Activated naive CD4-positive, alpha-beta T cell treated with anti-CD3 and anti-CD28 coated beads, Interleukin-2, amount 50 U/mL, for 72 hours (primary cell): ENCODE measurements at places on chromosomes 3 and 15. TPM values are rescaled to one million over a fixed set of nuclear protein-coding genes. Genes with fewer than 3 reads are reported as not detected.

DNA sequence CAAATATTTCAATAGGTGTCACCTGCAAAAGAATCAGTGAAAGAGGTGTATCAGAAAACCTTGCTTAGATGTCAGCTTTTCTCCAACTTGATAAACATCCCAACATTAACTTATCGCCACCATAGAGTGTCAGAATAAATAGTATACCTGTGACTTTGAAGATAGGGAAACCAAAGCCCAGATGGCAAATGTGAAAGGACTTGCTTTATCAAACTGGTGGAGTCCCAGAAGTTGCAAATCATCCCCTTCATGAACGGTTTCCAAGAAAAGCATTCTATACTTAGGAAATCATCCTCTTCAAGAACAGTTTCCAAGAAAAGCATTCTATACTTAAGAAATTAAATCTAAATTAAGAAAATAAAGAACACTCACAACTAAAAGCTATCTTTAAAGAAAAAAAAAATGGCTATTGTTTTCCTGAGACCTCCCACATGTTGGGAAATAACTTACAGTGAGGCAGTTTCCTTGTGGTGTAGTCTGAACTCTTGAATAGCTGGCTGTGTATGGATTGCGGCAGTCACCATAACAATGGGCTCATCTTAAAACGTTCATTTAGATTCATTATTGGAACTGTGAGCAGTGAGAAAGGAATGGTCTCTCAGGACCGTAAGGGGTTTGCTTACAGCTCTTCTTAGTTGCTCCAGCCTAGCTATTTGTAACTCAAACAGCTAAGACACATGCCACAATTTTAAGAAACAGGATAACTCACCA is 56.5 kb downstream of the GHSR start:
- no peak for DNase-seq

NANOGP8 gene
- not detected for total RNA-seq

DNA sequence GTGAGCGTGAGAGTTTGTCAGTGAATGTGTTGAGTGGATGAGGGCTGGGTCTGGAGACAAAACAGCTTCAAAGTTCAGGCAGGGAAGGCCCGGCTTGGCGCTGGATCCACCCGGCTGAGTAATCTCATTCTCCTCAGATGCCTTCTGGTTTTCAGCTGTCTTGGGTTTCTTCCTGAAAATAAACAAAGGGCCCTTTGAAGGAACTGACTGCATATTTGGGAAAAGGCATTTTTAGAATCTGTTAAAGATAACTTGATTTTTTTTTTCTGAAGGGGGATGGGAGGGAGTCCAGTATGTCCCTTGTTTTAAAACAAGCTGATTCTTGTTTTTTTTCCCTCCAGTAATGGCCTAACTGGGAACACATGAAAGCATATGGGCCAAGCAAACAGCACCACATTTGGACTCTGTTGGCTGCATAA is 86.4 kb downstream of the TIGIT start:
- DNase-seq, result no peak

DNA sequence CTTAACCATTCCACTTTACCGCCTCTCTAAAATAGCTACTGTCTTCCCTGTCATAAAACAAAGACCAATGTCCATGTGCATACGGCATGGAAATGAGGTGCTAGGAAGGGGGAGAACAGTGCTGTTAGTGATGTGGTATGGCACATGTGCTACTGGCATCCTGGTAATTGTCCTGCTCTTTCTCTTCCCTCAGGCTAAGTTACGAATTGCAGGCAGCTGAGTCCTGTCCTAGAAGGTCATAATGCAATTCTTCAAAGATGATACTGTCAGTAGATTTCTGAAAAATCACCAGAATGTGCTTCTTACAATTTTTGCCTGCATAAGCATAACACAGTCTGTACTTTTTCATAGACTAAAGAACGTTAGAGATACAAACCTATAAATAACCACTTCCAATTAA is 216.8 kb downstream of the RSL24D1 start:
- DNase-seq, result no peak

TMEM158 gene
- not detected for total RNA-seq

- DNase-seq, result no peak
These were observed 76.8 kb upstream of the ARL6 start for GRCh38 chr3:97687734-97688133.

GRCh38 chr15:33624439-33624838 is 313.7 kb downstream of the RYR3 start:
- DNase-seq, result no peak

- DNase-seq, result no peak
These were observed 346.5 kb upstream of the CNTN4 start for GRCh38 chr3:1752205-1752604.

RHCG gene
- not detected for total RNA-seq

DNA sequence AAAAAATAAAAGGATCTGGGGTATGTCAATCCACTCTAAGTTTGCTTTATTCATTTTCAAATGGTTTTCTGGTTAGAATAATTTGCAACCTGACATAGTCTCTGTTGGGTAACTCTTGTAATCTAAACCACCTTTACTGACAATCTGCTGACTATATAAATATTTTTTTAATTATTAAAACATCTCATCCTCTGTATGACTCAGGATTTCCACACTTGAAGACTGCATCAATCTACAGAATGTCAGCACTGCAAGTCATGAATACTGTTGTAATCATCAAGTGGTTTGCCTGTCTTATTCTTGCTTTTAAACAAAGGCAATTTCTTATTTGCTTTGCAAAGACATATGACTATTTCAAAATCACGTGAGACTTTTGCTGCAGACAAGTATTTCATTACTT is 42.1 kb downstream of the VGLL3 start:
- no peak for DNase-seq

DGKG gene
- total RNA-seq, result 0.34 TPM

GRCh38 chr15:81526029-81526428 is 152.0 kb upstream of the TMC3 start:
- DNase-seq, result no peak

DNA sequence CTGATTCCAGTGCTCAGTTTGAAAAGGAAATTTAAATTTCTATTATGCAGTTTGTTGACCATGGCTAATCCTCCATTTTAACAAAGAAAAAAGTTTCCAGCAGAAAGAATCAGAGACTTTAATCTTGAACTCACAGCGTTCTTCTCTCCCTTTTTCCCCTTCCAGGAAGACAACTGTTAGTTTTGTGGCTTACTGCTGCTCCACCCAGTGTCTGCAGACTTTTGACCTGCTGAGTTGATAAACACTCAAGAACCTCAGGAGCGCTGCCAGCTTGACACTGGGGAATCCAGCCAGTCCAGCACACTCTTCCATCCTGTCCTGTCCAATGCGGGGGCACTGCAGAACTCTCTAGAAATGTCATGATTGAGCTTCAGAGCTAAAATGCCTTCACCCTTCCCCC is 134.6 kb downstream of the LRRC28 start:
- no peak for DNase-seq

UACA gene
- 2.8 TPM for total RNA-seq

DNA sequence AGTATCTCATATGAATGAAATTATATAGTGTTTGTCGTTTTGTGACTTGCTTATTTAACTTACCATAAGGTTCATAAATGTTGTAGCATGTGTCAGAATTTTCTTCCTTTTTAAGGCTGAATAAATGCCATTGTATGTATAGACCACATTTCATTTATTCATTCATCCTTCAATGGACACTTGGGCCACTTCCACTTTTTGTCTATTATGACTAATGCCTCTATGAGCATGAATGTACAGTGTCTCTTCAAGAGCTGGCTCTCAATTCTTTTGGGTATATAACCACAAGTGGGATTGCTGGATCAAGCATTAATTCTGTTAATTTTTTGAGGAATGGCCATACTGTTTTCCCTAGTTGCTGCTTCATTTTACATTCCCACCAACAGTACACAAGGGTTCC is 156.1 kb downstream of the VPS8 start:
- no peak for DNase-seq

GRCh38 chr3:195080125-195080524 is 190.8 kb downstream of the XXYLT1 start:
- no peak for DNase-seq
